ENCODE measurements at places on chromosomes 3 and 15.

DNA sequence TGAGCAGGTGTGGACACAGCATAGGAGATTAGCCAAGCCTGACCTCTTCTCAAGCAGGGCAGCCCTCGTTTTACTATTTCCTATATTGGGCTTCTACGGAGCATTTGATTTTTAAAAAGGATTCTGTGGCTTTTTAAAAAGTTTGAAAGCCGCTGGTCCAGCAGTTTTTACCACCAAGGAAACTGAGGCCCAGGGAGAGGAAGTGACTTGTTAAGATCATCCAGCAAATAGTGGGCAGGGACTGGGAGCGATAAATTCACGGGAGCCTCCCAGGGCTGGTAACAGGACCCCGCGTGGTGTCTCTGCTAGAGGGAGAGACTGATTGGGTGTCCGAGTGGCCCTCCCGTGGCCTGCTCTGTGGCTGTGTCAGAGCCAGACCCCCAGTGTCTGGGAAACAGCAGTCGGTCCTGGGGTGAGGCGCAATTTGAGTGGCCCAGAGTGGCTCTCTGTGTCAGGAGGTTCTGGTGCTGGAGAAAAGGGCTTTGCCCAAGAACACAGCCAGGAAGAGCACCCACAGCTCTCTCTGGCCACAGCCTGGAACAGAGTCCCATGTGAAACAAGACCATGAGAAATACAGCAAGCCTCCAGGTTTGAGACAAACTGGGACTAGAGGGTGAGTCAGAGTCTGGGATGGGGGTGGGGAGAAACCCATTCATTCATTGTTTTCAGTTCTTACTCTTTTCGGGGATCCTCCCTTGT is 4.2 kb downstream of the FURIN start:
- no peak for DNase-seq

DNA sequence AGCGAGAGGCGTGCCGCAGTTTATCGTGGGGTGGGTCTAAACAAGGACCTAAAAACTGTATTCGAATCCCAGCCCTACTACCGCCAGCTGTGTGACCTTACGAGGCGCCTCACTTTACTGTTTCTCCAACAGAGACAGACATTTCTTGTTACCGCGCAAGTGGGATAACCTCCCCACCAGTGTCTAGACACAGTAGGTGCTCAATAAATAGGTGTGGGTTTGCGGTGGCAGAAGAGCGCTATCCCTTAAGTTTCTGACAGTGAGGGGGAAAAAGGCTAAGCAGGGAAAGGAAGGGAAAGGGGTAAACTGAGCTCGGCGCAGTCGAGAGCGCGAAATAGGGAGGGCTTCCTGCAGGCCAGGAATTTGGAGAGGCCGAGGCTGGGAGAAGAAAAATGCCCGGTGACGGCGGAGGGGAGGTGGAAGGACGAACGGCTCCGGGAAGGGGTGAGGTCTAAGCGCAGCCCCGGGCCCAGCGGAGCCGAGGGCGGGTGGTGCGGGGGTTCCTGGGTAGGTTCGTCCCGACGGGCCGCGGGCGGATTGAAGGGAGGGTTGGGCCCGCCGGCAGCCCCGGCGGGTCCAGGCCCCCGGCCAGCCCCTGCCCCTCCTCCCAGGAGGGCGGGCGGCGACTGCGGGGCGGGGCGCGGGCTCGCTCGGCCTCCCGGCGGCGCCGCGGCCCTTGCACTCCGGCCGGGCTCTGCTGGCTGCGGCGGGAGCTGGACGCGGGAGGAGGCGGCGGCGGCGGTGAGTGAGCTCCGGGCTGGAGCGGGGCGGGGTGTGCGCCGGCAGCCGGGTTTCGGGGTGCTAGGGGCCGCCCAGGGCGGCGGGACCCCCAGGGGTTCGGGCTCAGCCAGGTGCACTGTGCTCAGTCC is at the start of gene CGNL1:
Gene CGNL1 (plus strand): TSS at position 679 of the 869 bp plus-strand sequence. CDS start 61,495 bp downstream, outside the sequence.
- DNase-seq: no peak

DNA sequence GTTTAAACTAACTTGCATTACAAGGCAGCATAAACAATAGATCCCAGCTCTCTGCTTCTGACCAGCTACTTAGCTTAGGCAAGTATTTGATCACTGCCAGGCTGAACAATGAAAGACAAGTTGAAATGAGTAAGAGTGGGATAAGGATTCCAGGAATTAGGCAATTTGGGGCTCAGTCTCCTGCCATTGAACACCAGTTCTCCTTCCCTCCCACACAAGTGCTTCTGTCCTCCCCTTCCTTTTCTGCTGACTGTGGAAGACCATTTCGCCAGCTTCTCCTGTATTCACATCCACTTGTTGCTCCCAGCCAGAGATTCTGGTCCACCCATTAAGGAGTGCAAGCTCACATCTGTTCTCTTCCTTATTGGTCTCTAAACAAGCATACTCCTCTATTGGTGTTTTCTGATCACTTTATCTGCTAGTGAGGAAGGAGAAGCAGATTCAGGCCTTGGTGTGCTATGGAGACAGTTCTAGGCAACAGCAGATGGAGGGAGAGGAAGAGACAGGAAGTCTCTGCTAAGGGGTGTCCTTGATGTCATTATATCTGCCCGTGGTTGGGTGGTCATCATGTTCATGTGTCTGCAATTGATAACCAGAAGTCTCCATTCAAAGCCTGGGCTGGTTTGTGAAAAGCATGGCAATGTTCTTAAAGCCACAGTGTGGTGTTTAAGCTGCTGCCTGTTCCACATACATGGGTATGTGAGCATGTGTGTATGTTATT is 121.5 kb downstream of the PLCL2 start:
- DNase-seq: no peak

GRCh38 chr3:71657831-71658530 is 67.2 kb downstream of the EIF4E3 start:
- peak; percentile 80 for DNase-seq

- DNase-seq: no peak
These were observed 16.0 kb downstream of the STARD9 start for GRCh38 chr15:42591238-42591934.

DNA sequence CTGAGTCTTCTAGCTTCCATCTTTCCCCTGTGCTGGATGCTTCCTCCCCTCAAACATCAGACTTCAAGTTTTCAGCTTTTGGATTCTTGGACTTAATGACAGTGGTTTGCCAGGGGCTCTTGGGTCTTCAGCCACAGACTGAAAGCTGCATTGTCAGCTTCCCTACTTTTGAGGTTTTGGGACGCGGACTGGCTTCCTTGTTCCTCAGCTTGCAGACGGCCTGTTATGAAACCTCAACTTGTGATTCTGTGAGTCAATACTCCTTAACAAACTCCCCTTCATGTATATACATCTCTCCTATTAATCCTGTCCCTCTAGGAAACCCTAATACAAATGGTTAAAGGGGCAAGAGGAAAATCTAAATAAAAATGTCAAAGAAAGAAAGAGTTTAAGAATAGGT is 100.1 kb downstream of the ABI3BP start:
- DNase-seq: no peak

DNA sequence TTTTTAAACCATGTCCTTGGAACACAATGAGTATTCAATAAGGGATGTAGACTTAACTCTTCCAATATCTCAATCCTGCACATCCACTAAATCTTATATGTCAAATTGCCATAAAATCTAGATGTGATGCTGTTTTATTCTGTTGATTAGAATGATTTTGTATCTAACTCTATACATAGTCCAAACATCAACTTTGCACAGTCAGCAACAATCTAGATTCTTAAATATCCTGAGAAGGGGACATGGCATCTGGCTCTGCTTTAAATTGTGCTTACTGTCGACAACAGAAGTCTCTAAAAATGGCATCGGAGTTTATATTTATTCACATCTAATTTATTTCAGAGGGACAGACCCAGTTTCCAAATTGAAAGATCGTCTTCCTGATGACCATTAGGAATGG is 276.2 kb downstream of the GAP43 start:
- DNase-seq: no peak

- DNase-seq: no peak
These were observed 9.1 kb downstream of the ACTC1 start for GRCh38 chr15:34786206-34786605.

DNA sequence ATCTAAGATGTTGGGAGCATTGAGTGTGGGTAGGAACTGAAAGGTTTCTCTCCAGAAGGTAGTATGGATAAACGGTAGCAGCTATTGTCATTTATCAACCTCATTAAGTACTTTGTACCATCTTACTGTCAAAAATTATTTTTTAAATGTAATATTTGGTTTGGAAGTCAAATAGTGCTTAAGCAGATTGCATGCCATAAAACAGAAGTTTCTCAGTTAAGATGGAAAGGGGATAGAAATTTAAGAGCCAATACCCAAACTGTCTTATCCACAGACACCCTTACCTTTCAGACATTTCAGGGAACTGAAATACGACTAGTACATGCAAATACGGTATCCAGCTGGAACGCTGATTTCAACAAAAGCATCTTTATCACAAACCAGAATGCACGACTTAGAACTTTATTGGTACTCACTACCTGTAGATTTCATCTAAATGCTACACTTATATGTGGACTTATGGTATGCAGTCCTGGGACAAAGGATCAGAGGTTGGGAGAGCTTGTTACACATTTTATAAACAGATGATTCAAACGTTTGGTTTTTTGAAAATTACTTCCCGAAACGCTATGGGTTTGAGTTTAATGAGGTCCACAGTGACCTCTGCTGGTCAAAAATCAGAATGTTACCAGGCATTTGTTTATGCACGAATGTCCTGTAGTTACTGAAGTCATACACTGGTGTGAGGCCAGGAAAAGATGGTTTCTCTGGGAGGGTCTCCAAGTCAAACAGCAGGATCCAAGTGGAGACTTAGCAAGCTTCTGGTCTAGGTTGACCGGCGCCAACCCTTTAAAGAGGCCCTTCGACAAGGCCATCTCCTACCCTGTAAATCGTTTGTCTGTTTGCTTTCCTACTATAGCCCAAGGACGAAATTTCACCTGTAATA is 45.7 kb upstream of the DUT start:
- peak; percentile 78 for DNase-seq

GRCh38 chr15:33587773-33588172 is 277.0 kb downstream of the RYR3 start:
- no peak for DNase-seq

DNA sequence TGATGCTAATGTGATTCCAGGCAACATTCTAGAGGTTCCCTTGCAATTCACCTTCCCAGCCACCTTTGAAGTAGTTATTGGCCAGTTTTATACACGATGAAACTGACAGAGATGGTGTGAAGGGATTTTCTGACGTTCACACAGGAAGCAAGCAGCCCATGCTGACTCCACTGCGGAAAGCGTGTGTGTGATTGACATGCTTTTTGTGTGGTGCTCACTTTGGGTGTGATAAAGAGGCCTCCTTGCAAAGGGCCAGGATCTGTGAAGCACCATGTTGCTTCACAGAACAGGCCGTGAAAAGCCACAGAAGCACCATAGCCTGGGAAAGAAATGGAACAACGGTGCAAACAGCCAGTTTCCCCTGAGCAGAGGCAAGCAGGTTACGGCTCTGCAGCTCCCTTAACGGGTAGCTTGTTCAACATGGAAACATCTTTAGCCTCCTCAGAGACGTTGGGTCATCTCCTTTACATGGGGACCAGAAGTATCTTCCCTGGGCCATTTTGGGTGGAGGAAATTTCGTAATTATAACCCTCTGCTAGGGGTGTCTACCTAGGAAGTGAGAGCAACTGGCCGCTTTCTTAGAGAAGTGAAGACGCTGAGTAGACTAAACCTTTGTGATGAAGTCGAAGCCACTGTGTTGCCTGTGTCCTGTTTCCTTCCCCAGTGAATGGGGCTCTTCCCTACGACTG is 108.5 kb downstream of the APBA2 start:
- no peak for DNase-seq

DNA sequence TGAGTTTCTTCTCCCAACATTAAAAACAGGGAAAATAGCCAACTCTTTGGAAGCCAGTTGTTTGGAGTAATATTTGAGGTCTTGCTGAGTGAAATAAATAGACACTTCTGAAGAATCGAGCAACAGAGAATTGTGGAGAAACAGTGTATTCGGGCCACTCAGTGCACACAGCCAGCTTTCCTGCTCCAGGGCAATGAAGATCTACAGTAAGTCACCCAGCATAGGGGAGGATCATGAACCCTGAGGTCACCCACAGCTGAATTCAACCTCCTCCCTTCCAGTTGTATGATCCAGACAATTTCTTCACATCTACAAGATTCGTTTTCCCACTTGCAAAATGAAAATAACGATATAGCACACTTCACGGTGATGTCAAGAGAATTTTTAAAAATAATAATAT is 161.7 kb upstream of the BCL6 start:
- DNase-seq: no peak

- no peak for DNase-seq
These were observed 1.7 kb downstream of the SPCS1 start for GRCh38 chr3:52707585-52707984.

GRCh38 chr3:78277801-78278200 is 1237.9 kb downstream of the ROBO2 start:
- DNase-seq: no peak

- DNase-seq: no peak
These were observed 597.2 kb upstream of the AGTR1 start for GRCh38 chr3:148100476-148100875.

GRCh38 chr3:150756491-150757059 is 6.4 kb downstream of the SIAH2 start:
- DNase-seq: no peak

DNA sequence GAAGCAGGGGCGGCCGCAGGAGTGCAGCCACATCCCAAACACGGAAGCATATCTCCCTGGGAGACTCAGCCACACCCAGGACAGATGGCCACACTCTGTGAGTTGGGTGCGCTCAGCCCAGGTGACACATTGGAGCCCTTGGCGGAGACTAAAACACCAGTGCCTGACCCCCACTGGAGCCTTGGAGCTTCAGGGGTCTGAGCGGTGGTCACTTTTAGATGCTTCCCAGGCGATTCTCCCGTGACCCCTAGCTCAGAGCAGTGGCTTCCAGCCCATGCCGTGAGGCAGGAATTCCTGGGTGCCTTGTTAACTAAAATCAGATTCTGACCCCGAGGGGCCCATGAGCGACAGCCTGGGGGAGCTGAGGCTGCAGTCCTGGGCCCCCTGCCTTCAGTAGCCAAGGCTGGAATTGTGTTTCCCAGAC is 54.5 kb downstream of the PLXNA1 start:
- DNase-seq: no peak

GRCh38 chr3:82355228-82355627 is 593.8 kb upstream of the GBE1 start:
- no peak for DNase-seq

DNA sequence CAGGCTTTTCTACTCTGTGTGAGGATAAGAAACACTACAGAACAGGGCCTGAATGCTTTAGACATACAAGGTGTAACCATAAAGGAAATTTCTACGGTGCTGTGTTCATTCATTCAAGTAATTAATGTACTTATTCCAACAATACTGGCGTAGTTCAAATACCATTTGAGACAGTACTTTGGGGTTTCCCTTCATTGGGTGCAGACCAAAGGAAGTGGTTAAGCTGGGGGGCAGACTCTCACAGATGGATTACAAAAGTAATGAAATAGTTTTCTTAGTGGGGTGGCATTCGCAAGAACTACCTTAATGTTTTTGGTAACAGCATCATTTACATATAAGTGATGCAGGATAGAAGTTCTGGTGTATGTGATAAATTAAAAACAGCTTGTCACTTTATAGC is 65.9 kb downstream of the BTD start:
- no peak for DNase-seq

DNA sequence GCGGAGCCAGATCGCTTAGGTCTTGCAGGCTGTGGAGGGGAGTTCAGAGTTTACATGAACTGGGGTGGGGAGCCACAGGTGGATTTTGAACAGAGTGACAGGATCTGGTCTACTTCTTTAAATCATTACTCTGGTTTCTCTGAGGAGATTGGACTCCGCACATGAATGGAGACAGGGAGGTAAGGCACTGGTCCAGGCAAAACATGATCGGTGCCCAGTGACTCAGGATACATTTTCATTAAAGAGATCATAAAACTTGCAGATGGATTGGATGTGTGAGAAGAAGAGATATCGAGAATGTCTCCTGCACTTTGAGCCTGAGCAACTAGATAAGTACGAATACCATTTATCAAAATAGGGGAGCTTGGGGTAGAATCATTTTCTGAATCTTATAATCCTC is 61.8 kb upstream of the CMSS1 start:
- DNase-seq: no peak

GRCh38 chr3:143083781-143084180 is 35.8 kb upstream of the CHST2 start:
- no peak for DNase-seq

Measured in ureter (tissue), 1 donor.